Vagina (tissue), 2 donors: ENCODE measurements at places on chromosomes 16 and 17.

DNA sequence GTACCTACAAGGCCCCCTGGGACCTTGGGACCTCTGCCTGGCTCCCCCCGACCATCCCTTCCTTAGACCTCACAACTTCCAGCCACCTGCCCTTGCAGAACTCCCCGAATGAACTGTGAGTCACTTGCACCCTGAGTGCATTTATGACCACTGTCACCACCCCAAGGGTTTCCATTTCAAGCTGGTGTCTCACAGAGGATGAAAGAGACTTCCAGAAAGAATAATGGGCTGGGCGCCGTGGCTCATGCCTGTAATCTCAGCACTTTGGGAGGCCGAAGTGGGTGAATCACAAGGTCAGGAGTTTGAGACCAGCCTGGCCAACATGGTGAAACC, 124.5 kb upstream of the CIBAR2 start:
- DNase-seq = no peak

- DNase-seq = no peak
These were observed 14.3 kb upstream of the PDK2 start for GRCh38 chr17:50080827-50081226.

GRCh38 chr17:17816240-17816814, 20.5 kb downstream of the SREBF1 start:
- DNase-seq = no peak

- DNase-seq = no peak
These were observed 25.3 kb downstream of the CACNG1 start for GRCh38 chr17:67069603-67070136.

DNA sequence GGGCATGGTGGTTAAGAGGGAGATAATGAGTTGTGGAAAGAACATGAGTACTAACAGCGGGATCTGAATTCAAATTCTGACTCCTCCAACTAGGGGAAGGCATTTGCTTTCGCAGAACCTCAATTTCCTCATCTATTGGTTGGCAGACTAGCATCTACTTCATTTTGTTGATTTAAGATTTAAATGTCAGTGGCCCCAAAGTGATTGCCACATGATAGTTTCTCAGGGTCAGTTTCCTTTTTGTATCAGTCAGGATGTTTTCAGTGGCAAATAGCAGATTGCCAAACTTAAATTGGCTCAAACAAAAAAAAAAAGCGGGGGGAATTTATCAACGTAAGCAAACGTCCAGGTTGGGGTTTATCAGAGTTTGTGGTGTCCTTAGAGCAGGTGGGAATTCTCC, 25.1 kb upstream of the NOS2 start:
- no peak for DNase-seq

- no peak for DNase-seq
These were observed 69.3 kb downstream of the KCNJ2 start for GRCh38 chr17:70238646-70239045.

DNA sequence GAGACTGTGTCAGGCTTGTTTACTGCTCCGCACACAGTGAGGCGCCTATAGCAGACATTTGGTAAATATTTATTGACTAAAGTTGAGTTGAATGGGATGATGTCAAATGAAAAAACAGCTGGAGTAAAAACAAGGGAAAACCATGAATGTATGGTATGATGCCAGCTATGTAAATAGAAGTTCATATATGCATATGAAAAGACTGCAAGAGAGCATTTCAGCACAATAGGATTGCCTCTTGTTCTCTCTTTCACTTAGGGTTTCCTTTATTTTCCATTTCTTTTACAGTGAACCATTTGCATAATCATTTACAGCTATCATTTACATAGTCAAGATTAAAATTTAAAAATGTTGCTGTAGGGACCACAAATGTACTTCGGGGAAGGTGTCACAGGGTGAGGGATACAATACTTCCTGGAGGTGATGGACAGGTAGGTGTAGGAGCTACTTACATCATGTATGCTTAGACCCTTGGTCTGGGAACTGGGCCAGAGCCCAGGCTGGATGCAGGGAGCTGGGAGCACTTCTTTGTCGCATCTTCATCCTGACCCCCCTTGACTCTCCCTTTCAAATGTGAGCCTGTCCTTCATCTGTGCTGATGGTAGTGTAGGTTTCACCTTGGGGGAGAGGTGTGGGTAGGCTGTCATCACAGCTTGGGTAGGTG, 113.3 kb downstream of the UTP18 start:
- no peak for DNase-seq

GRCh38 chr16:28967156-28967555, 7.4 kb upstream of the SPNS1 start:
- no peak for DNase-seq

DNA sequence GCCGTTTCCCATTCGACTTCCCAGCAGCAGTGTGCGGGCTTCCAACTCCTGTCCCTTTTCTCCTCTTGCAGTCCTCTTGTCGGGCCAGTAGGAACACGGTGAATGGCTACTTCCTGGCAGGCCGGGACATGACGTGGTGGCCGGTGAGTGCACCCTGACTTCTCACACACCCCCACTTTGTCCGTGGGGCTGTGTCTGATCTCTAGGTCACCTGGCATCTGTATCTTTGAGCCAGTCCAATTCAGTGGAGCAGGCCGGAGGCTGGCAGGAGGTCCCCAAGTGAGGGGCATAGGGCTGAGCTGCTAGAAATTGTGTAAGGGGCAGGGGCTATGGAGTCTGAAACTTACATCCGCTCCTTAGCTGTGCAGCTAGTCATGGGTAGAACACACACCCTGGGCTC, 6.6 kb downstream of the SLC5A10 start:
- no peak for DNase-seq

- DNase-seq = no peak
These were observed 3.7 kb downstream of the PNPO start for GRCh38 chr17:47945080-47945479.

DNA sequence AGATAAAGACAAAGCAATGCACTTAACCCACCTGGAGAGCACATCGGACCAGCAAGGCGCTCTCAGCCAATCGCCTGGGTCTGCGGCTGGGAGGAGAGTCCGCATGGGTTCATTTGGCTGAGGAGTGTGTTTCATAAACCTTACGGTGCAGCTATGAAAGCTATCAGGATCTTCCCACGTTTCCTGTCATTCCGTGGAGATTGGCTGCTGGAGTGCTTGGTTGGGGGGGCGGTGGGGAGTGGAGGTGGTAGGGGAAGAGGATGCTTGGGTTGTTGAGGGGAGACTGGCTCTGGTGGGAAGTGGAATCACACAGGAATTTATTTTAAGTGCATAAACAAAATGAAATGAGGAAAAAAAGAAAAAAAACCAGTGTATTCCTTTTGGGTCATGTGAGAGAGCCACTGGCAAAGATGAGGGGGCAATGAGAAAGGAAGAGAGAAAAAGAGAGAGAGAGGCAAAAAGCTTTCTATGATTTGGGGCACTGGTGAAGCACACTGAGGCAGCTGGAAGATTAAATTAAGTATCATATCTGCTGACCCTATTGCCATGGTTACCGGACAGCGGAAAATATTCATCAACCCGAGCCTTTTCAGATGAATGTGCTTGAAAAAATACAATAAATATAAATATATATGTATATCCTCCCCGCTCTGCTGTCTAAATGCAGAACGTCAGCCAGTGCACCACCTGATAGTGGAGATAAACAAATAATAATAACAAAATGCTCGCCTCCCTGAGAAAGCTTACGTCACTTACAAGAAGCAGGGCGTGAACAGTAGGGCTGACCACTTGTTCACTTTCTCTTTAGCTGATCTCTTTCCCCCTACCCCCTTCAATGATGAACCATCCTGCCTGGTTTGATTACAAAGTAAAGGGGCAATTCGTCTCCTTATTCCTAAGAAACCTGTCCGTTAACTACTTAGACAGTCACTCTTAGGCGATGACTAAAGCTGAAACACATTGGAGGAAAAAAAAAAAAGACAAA, 457.0 kb upstream of the ZFHX3 start:
- DNase-seq = no peak

- DNase-seq = no peak
These were observed 34.1 kb downstream of the CUEDC1 start for GRCh38 chr17:57920916-57921703.

- DNase-seq = no peak
These were observed 714 bp downstream of the CACNA1H start for GRCh38 chr16:1153480-1154160.

DNA sequence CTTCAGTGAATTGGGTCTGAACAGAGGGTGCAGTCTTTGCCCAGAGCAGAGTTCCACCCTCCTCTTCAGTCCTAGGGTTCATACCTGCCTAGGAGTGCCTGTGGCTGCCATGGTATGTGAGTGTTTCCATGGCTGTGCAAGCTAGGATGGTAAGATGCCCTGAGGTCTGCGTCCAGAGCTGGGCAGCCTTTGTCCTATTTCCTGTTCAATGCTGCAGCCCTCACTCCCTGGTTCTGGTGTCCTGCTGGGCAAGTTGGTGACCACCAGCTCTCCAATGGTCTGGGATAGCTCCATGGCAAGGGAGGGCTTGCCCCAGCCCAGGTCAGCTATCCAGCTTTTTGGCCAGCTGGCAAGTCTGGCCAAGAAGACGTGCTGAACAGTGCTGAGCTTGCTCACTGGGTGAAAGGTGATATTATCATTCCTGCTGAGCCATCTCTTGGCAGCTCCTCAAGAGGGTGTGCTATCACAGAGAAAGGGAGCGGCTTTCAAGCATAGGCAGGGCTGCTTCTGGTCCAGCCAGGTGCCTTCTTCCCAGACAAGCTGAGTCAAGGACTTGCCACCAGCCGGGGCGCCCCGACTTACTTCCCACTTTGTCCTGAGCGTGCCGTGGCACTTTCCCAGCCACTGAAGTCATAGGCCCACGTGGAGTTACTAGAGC, 13.0 kb upstream of the NFATC3 start:
- no peak for DNase-seq

DNA sequence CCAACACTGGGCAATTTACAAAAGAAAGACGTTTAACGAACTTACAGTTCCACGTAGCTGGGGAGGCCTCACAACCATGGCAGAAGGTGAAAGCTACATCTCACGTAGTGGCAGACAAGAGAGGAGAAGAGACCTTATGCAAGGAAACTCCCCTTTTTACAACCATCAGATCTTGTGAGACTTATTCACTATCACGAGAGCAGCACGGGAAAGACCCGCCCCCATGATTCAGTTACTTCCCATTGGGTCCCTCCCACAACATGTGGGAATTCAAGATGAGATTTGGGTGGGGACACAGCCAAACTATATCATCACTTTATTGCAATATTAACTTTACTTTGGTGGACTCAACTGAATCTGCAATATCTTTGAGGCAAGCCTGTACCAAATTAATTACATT, 11.9 kb upstream of the ENGASE start:
- no peak for DNase-seq

- no peak for DNase-seq
These were observed 66.3 kb upstream of the MYOCD start for GRCh38 chr17:12599186-12599920.

DNA sequence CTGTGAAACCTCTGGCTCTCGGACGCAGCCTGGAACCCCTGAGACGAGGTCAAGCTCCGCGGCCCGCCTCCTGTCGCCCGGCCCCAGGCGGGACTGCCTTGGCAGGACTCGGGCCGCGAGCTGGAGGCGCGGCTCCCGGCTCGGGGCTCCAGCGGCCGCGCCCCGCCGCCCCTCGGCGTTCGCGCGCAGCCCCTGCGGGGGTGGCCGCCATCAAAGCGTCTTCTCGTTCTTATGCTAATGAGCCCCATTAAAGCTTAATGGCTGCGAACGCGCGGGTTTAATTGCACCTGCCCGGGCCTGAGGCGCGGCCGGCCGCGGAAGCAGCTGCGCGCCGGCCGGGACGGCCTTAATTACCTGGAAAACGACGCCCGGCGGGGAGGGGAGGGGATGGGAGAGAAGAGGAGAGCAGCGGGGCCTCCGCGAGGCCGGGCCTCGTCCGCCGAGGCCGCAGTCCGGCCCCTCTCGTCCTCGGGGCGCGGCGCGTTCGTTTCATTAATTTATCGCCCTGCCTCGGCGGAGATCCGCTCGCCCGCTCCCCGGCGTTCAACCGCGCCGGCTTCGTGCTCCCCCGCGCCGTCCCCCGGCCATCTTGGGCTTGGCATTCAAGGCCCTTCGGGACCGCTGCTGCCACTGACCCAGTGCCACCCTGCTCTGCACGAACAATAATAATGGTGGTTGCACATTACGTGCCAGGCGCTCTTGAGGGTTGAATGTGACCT, 19.2 kb downstream of the RAI1 start:
- no peak for DNase-seq

DNA sequence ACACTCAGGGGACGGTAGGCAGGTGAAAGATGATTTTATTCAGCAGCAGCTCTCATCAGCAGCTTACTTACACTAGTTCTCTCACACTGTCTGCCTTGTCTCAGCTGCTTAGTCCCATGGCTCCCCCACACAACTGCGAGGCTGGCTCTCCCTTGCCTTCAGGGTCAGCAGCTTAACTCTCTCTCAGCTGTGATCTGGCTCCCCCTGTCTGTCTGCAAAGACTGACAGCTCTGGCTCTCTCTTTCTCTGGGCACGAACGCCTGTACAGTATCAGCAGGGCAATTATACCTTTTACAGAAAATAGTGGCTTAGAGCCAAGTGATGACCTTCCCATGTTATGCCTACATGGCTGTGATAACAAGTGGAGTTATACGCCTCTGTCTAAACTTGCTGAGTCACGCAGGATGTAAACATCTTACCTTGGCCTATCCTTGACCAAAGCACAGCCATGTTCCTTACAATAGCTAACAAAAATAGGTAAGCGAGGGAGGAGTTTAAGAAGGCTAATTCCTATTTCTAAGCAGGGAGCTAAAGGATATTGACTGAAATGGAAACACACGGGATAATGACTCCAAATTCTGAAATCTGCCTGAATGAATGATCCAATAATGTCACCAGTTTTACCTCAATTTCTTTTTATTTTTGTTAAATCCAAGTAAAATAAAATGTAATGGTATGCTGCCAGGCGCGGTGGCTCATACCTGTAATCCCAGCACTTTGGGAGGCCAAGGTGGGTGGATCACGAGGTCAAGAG, 1.1 kb upstream of the NDUFAB1 start:
- DNase-seq = no peak

DNA sequence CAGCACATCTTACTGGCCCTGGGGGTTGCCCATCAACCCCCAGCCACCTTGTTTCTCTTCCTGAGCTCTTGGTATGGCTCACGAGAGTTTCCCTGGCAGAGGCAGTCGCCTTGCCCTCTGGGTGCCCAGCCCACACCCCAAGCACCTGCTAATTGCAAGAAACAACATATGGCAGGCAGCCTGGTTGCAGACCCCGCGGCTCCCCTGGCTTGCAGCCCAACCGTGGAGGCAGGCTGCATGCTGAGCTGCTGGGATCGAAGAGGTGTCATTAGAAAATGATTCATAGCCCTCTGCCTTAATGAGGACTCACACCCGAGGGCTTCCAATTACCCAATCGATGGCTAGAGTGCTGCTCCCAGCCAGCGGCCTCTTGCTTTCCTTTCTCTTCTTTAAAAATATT, 115.7 kb downstream of the TMEM114 start:
- no peak for DNase-seq

GRCh38 chr17:75703591-75703990, 17.7 kb upstream of the ITGB4 start:
- DNase-seq = no peak

GRCh38 chr17:45260204-45260783, 1.6 kb downstream of the SPATA32 start:
- DNase-seq = no peak

- DNase-seq = no peak
These were observed at the start of gene ANKRD13B for GRCh38 chr17:29592850-29593551. ANKRD13B (plus strand) TSS chr17:29593132; CDS start chr17:29593622, 490 bp downstream.
